ENCODE measurements at places on chromosomes 12 and 14.
A peak's percentile ranks its signal among the peaks of the same experiment; 100 is the strongest.

GRCh38 chr14:54589843-54590242 is 22.9 kb downstream of the SAMD4A start:
- DNase-seq: no peak

DNA sequence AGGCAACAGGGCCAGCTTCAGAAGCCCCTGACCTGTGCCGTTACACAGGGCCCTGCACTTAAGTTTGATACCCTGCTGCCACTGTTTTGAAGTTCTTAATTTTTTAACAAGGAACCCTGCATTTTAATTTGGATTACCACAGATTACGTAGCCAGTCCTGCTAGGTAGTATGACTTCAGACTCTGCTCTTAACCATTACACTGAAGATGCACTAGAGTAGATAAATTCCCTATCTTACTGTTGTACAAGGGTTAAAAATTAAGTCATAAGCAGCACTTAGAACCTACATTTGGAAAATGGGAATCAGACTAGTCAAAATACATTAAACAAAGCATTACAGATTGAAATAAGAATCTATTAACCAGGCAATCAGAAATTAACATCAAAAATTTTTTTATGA is 2.3 kb downstream of the GNPNAT1 start:
- no peak for DNase-seq

DNA sequence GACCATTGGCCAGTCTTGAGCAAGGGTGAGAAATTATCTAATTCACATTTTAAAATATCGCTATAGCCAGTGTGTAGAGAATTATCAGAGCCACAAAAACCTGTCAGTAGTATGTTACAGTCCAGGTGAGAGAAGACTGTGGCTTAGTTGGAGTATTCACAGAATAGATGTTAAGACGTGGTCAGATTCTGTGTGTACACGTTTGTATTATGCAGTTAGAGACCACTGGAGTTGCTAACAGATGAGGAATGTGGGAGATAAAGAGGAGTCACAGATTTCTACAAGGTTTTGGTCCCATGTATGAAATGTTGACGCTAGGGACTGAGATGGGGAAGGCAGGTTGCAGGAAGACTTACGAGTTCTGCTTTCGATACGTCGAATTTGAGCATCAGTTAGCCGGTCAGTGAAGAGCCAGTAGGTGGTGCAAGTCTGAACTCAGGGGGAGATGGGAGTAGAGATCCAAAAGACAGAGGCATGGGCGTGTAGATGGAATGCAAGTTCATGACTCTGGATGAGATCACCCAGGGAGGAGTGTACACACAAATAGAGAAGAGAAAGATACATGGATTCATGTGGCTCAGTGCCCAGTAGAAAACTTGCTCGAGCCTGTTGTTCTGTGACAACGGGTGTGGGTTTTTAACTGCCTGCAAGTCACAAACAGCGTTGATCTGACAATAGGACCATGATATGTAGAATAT is 114.8 kb upstream of the FLRT2 start:
- no peak for DNase-seq

DNA sequence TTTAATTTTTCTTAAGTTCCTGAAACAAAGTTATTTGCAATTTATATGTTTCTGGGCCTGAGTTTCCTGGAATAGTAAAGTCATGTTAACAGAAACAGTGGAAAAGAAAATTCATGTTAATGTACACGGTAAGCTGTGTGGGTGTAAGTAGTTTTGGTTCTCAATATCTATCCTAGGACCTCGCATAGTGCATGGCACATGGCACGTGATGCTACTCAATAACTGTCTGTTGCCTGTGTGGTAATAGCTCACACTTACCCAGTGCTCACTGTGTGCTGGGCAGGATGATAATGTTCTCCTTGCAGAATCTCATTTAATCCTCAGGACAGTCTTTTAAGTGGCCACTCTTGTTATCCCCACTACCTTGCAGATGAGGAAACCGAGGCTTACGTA is 100.7 kb downstream of the DUSP16 start:
- no peak for DNase-seq

GRCh38 chr12:57087691-57088353 is 1.1 kb upstream of the NAB2 start:
- peak; percentile 82 for DNase-seq

GRCh38 chr12:67714648-67715047 is 66.1 kb downstream of the DYRK2 start:
- DNase-seq: no peak

DNA sequence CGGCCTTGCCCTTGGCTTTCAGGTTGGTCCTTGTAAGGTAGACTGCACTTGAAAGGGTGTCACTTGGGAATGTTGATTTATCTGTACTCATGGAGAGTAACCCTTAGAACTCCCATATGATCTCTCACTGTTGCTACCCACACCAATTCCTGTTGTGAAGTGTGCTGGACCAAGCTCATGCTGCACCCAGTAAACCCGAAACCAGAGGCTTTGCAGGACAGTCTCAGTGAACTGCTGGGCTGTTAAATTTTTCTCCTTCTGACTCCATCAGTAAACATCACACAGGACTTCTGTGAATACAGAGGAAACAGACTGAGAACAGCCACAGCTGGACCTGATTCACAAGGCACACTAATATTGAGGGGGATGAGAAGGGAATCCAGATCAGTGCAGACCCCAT is 783.0 kb downstream of the TMEM121 start:
- no peak for DNase-seq

DNA sequence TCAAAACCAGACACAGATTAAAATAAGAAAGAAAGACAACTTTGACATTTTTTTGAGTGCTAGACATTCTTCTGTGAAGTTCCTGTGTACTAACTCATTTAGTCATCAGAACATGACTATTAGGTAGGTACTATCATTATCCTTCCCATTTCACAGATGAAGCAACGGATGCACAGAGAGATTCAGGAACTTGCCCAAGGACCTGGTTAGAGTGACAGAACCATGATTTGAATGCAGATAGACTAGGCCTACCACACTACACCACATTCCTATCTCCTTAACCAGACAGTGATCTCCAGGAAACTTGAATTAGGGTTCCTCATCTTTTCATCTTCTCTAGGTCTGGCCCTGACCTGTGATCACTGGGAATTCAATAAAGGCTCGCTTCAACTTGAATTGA is 54.4 kb upstream of the MED13L start:
- no peak for DNase-seq

GRCh38 chr14:22780941-22781300 is 14.4 kb downstream of the OXA1L start:
- no peak for DNase-seq

DNA sequence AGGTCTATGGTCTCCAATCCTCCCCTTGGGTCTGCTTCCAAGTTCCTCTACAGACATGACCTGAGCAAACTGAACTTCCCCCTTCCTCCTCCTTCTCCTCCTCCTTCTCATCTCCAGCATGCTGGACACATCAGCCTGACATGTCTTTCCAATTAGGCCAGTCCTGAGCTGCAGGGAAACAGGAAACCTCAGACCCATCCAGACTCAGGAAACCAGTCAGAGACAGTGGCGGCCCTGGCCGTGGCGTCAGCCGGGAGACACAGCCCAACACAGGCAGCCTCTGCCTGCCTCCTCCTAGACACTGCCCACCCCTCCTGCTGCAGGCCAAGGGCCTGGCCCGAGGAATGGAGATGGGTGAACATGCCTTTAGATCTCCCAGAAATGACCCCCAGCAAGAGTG is 468.8 kb downstream of the BCL11B start:
- DNase-seq: no peak

GRCh38 chr12:68048648-68049297 is 59.5 kb downstream of the IFNG-AS1 start:
- DNase-seq: no peak
